ENCODE measurements at places on chromosomes 16 and 17.

DNA sequence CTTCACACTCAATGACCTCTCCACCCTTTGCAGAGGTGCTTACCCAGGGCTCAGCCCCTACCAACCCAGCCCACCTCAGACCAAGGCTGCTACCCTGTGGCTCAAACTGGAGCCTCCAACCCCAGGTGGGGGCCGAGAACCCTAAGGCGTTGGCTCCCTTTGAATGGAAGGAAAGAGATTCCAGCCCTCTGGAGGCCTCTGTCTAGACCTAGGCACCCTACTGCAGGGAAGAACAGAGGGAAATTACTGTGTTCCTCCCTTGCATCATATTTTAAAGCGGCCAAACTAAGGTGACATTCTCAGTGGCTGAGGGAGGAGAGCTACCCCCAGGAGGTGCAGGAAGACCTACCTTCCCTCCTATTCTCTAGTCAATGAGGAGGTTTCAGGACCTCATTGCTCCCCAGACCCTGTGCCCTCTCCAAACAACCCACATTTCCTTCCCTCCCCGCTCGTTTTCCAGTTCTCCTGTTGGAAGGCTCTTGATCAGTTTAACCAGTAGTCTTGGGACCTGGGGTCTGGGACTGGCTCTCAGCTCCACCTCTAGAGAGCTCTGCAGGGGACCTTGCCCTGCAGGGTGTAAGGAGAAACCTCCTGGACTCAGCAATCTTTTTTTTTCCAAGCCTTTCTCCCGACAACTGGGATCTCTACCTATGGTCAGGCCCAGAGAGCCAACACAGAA is 5.5 kb upstream of the HOXB8 start:
- peak; percentile 57 for DNase-seq

- DNase-seq = peak; percentile 85
These were observed 29.0 kb upstream of the CLEC3A start for GRCh38 chr16:77993111-77993985.

- DNase-seq = no peak
These were observed 143.2 kb downstream of the PHKB start for GRCh38 chr16:47604306-47604705.

DNA sequence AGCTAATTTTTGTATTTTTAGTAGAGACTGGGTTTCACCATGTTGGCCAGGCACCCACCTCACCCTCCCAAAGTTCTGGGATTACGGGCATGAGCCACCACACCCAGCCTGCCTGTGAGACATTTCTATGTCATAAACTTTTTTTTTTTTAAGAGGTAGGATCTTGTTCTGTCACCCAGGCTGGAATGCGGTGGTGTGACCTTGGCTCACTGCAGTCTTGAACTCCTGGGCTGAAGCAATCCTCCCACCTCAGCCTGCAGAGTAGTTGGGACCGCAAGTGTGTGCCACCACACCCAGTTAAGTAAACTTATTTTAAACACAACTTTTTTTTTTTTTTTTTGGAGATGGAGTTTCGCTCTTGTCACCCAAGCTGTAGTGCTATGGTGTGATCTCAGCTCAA is 47.2 kb downstream of the SCNN1G start:
- no peak for DNase-seq

DNA sequence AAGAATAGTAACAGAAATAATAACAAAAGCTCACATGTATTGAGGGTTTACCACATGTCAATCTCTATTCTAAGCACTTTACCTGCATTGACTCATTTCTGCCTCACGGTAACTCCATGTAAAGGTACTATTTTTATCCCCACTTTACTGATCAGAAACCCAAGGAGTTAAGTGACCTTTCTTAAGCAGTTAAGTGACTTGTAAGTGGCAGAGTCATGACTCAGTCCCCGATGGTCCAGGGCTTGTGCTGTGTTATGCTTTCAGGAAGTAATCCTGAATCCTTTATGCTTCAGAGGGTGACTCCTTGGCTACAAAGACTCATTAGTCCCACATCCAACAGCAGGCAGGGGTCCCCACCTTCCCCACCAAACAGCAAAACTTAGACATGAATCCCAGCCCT is 66.5 kb downstream of the MRM1 start:
- DNase-seq = no peak

DNA sequence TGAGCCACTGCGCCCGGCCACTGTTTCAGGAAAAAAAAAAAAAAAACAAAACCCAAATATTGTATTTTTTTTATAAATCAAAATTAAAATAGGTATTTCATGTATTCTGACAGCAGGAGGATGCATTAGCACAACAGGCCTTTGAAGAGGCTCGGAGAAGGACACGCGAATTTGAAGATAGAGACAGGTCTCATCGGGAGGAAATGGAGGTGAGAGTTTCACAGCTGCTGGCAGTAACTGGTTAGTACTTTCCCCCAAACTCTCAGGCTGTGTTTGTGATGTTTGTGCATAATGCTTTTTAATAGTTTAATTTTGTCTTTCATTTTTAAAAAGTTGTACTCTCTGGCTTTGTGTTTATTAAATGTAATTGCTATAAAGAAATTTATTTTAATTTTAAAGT is 27.6 kb upstream of the PHAF1 start:
- DNase-seq = no peak

GRCh38 chr17:31581491-31581890 is 190.0 kb downstream of the RAB11FIP4 start:
- DNase-seq = no peak

- DNase-seq = no peak
These were observed 415.5 kb upstream of the CDH11 start for GRCh38 chr16:65537336-65537735.

- no peak for DNase-seq
These were observed 55.2 kb downstream of the ARSG start for GRCh38 chr17:68346448-68346847.

- peak; percentile 88 for DNase-seq
These were observed 952 bp upstream of the PRSS27 start for GRCh38 chr16:2720719-2721633.

DNA sequence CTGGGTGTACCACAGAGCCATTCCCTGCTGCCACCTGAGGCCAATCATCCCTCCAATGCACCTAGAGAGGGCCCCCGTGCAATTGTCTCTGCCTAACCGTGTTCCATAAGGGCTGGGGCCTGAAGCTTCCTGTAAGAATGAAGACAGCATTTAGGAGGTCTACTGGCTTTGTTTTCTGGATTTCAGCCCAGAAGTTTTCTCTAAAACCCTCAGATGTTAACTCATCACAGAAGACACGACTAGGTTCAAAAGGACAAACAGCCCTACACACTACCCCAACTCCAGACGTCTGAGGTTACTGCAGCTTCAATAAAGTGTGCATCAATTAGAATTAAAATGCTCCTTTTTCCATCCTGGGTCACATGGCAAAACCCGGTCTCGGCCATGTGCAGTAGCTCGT is 10.8 kb upstream of the DRG2 start:
- no peak for DNase-seq

DNA sequence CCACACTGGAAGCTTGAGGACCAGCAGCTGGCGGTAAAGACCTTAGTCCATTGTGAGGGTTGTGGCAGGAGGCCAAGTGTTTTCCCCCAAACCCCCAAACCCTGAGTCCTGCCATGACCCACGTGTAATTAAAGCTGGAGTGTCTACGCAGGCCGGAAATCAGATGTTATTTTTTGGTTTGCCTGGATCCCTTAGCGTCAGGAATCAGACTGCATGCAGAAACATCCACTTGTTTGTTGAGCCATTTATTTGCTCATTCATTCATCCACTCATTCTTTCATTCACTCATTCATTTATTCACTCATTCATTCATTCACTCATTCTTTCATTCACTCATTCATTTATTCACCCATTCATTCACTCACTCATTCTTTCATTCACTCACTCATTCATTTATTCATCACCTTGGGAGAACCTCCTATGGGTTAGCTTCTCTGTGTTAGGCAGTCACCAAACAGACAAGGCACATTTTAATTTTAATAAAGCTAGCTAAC is 313.1 kb downstream of the MAF start:
- no peak for DNase-seq

- DNase-seq = no peak
These were observed 40.7 kb downstream of the PRAC1 start for GRCh38 chr17:48681609-48682008.

GRCh38 chr17:78974635-78975591 is 4.8 kb downstream of the LGALS3BP start:
- peak; percentile 59 for DNase-seq

- peak; percentile 86 for DNase-seq
These were observed at the start of gene EFNB3 for GRCh38 chr17:7704601-7705268. EFNB3 (plus strand) TSS chr17:7705202; CDS start chr17:7705599, 397 bp downstream.

- no peak for DNase-seq
These were observed 33.8 kb upstream of the GHDC start for GRCh38 chr17:42227849-42228700.

- peak; percentile 5 for DNase-seq
These were observed 117.6 kb downstream of the USP31 start for GRCh38 chr16:23031508-23032098.

DNA sequence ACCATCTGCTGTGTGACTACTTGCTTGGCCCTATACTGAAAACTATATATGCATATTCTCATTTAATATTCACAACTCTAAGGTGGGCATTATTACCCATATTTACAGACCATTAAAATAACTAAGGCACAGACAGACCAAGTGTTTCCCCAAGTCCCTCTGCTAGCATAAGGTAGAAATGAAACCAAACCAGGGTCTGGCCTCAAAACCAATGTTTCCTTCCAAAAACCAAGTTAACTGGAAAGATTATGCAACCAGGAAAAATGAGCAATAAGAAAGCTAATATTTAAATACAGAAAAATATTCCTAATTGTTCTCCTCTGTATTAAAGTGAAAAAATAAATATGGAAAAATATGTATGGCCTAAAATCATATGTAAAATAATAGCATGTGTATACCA is 50.1 kb downstream of the XPO6 start:
- DNase-seq = no peak

DNA sequence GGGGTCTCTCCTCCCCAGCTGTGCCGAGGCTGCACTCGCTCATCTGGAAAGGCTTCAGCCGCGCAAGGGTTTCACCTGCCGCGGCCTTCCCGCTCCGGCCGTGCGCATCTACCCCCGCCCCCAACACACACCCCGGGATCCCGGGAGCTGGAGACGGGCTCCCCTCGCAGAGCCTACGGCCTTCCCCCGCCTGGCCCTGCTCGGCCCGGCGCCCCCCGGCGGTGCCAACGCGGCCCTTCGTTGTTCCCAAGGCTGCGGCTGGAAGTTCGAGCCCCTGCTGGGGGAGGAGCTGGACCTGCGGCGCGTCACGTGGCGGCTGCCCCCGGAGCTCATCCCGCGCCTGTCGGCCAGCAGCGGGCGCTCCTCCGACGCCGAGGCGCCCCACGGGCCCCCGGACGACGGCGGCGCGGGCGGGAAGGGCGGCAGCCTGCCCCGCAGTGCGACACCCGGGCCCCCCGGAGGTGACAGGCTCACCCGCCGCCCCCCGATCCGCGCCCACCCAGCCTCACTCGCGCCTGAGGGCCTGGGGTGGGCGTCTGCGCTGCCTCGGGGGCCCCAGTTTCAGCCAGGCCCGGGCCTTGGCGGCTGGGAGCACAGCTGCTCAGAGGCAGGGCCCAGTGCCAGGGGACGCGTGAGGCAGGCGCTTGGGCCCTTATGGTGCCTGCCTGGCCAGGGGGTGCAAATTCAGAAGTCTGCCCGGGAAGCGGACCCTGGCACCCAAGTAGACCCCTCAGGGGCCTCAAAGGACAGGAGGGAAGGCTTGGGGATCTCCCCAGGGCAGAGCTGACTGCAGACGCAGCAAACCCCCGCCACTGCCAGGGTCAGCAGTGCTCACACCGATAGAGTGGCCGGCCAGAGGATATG is 11.2 kb downstream of the GALK1 start:
- DNase-seq = peak; percentile 75

- no peak for DNase-seq
These were observed 36.8 kb upstream of the BCAR1 start for GRCh38 chr16:75288181-75288580.

DNA sequence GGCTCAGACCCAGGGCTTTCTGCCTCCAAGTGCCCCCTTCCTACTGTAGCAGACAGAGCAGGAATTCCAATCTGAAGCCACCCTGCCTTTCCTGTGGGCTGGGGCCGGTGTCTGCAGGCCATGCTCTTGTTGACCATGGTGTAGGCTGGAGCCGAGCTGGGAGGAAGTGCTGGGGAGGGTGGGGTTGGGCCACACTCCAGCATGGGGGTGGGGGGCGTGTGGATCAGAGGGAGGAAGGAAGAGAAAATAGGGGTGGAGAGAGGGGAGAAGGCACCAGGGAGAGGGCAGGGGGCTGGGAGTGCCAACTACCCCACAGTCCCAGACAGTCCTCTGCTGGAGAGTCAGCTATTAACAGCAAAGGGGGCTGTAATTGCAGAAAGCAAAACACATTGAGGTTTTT is 54.3 kb upstream of the JPH3 start:
- DNase-seq = no peak

DNA sequence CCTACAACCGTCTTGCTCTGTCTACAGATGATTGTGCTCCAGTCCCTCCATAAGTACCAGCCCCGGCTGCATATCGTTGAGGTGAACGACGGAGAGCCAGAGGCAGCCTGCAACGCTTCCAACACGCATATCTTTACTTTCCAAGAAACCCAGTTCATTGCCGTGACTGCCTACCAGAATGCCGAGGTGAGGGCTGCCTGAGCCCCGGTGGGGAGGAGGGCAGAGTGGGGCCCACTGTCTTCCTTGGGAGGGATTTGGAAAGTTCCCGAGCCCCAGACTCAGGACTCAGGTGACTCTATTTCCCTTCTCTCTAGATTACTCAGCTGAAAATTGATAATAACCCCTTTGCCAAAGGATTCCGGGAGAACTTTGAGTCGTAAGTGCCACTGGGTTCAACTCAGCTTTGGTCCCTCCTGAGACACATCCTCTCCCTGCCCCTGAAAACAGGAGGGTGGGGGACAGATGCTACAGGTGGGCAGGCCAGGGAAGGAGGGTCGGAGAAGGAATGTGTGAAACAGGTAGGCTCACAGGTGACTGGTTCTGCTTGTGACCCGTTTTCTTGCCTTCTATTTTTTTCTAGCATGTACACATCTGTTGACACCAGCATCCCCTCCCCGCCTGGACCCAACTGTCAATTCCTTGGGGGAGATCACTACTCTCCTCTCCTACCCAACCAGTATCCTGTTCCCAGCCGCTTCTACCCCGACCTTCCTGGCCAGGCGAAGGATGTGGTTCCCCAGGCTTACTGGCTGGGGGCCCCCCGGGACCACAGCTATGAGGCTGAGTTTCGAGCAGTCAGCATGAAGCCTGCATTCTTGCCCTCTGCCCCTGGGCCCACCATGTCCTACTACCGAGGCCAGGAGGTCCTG is 11.4 kb downstream of the TBX21 start:
- DNase-seq = no peak

Measured in ELF-1 (cell line).